Thoracic aorta (tissue), 2 donors: ENCODE measurements at places on chromosomes 13 and 19. TPM values are rescaled to one million over a fixed set of nuclear protein-coding genes. Genes with fewer than 3 reads are reported as not detected.

Gene CASP14
- total RNA-seq, result not detected

Gene NTF4
- total RNA-seq, result not detected

Gene SPTBN4
- total RNA-seq, result 7.0 TPM

Gene FPR1
- total RNA-seq, result 30.2 TPM

Gene OR7C1
- not detected for total RNA-seq

Gene LILRB3
- 71.5 TPM for total RNA-seq

Gene ERCC1
- 99.8 TPM for total RNA-seq

Gene ADGRE1
- 0.41 TPM for total RNA-seq

Gene TLE2
- total RNA-seq, result 154 TPM

- no peak for DNase-seq
- peak overlapping the region; percentile 73 for H3K27ac ChIP-seq
- H3K4me1 ChIP-seq, result peaks cover 9% of the 10 kb centered on the region
- no peaks in the 10 kb centered on the region for H3K36me3 ChIP-seq
- H3K4me3 ChIP-seq, result peak overlapping the region; percentile 76
These were observed 1.7 kb downstream of the ARHGEF7 start for GRCh38 chr13:111116856-111117255.

- DNase-seq, result no peak
- H3K27ac ChIP-seq, result no peak overlapping the region
- no peaks in the 10 kb centered on the region for H3K4me1 ChIP-seq
- no peaks in the 10 kb centered on the region for H3K27me3 ChIP-seq
- no peaks in the 10 kb centered on the region for H3K36me3 ChIP-seq
These were observed 27.7 kb downstream of the CYP2B6 start for GRCh38 chr19:41018736-41019290.

DNA sequence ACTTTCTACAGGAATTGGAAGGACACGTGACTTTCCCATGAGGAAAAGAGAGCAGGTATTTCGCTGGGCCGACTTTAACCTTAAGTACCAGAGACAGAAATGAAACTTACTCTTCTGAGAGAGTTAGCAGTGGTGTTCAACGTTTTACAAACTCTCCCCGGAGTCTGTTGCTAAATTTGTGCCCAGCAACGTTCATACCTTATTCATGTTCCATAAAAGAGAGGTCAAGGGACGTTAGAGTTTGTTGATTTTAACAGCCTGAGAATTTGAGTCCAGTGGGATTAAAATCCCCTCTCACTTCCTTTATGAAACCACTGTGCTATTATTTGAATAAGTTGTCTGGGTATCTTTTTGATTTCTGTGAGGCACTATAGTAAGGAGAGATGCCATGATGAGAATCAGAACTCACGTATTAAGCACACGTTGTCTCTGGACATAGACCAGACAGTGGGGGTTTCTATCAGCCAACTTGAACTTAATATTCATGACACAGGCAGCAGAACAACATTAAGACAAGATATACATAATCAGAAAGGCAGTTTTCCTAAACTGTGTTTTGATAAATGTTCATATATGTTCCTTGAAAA is 33.4 kb downstream of the SPRY2 start:
- H3K27ac ChIP-seq, result no peak overlapping the region
- H3K36me3 ChIP-seq, result no peaks in the 10 kb centered on the region
- no peak for DNase-seq
- no peaks in the 10 kb centered on the region for H3K27me3 ChIP-seq
- peak overlapping the region; percentile 43 for H3K4me3 ChIP-seq
- peaks cover 4% of the 10 kb centered on the region for H3K4me1 ChIP-seq

- H3K4me3 ChIP-seq, result peak overlapping the region; percentile 74
- no peaks in the 10 kb centered on the region for H3K4me1 ChIP-seq
- no peaks in the 10 kb centered on the region for H3K27me3 ChIP-seq
- H3K27ac ChIP-seq, result peak overlapping the region; percentile 48
These were observed 63.6 kb downstream of the ZNF429 start for GRCh38 chr19:21568816-21569493.

- H3K36me3 ChIP-seq, result no peaks in the 10 kb centered on the region
- H3K27ac ChIP-seq, result no peak overlapping the region
- no peak for DNase-seq
- no peaks in the 10 kb centered on the region for H3K27me3 ChIP-seq
- H3K4me1 ChIP-seq, result no peaks in the 10 kb centered on the region
These were observed 51.7 kb upstream of the SERP2 start for GRCh38 chr13:44321961-44322360.

DNA sequence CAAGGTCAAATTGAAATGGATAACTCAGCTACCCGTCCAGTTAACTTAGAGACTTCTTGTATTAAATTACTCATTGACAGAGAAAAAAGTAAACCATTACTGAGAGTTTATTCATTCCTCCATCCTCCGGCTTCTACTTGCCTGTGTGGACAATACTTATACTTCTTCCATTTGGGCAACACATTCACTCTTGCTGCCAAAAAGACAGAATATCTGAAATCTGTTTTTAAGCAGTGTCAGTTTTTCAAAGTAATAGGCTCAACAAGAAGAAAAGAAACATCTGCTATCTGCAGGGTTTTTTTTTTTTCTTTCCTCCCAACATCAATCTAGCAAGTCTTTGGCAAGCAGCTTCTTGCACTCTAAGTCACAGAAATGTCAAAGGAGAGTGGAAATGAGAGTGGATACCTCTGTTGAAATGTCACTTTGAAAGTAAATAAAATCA is 1142.8 kb downstream of the PCDH9 start:
- H3K4me1 ChIP-seq, result no peaks in the 10 kb centered on the region
- DNase-seq, result no peak
- no peaks in the 10 kb centered on the region for H3K36me3 ChIP-seq
- H3K27me3 ChIP-seq, result no peaks in the 10 kb centered on the region
- H3K4me3 ChIP-seq, result no peak overlapping the region
- H3K27ac ChIP-seq, result no peak overlapping the region

DNA sequence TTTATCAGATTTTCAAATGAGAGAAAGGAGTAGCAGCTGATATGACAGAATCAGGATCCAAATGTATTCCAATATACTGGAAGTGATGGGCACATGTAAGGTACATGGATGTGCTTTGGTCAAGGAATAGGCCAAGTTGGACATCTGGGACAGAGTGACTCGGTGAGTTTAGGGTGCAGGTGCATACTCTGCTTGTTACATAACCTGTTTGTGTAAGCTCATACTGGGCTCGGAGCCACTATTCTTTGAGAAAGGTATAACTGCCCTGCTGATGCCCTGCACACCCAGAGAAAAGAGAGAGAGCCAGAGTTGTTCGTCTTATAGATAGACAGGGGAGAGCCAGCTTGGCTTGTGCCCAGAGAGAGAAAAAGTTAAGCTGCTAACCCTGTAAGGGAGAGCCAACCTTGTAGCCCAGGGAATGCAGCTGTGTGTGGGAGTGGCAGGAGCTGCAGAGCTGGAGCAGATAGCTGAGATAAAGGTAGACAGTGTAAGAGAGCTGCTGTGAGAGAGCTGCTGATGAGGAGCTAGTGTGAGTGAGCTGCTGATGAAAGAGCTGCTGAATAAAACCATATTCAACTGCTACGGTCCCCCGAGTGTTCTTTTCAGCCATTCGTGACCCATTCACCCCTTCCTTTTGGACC is 40.7 kb upstream of the N4BP2L1 start:
- no peaks in the 10 kb centered on the region for H3K27me3 ChIP-seq
- DNase-seq, result no peak
- peaks cover 2% of the 10 kb centered on the region for H3K36me3 ChIP-seq
- no peak overlapping the region for H3K27ac ChIP-seq

- no peak overlapping the region for H3K27ac ChIP-seq
- no peaks in the 10 kb centered on the region for H3K27me3 ChIP-seq
These were observed 4.7 kb upstream of the TMPRSS9 start for GRCh38 chr19:2355168-2356035.

- no peak for DNase-seq
- H3K4me1 ChIP-seq, result peaks cover 7% of the 10 kb centered on the region
- no peak overlapping the region for H3K27ac ChIP-seq
- H3K36me3 ChIP-seq, result no peaks in the 10 kb centered on the region
- no peaks in the 10 kb centered on the region for H3K27me3 ChIP-seq
These were observed 334.6 kb downstream of the MYO16 start for GRCh38 chr13:108963846-108964600.

GRCh38 chr13:51887468-51887867 is 25.7 kb downstream of the CCDC70 start:
- no peak for DNase-seq
- H3K4me1 ChIP-seq, result no peaks in the 10 kb centered on the region
- H3K27ac ChIP-seq, result no peak overlapping the region
- H3K4me3 ChIP-seq, result no peak overlapping the region
